ENCODE measurements at places on chromosomes 3 and 15.

- no peak for DNase-seq
Observed at GRCh38 chr3:164730815-164731360, 347.4 kb downstream of the SI start.

GRCh38 chr15:73567020-73567419 lies 66.2 kb downstream of the NPTN start:
- DNase-seq = no peak

- no peak for DNase-seq
Observed at GRCh38 chr3:137304313-137305056, 346.7 kb downstream of the IL20RB start.

DNA sequence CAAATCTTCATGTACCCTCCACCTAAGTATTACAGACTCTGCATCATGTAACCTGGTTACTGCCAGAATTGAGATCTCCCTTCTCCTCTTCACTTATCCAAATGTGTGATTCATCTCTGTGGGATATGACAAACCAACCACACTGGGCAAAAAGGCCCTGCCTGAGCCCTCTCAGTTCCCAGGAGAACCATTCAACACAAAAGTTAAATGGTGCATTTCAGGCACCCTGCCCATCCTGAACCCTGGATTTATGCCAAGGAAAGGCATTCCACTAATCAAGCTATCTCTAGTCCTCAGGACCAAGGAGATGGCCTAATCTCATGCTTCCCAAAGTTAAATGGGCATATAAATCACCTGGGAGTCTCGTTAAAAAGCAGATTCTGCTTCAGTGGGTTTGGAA lies 108.5 kb downstream of the TNIK start:
- no peak for DNase-seq

DNA sequence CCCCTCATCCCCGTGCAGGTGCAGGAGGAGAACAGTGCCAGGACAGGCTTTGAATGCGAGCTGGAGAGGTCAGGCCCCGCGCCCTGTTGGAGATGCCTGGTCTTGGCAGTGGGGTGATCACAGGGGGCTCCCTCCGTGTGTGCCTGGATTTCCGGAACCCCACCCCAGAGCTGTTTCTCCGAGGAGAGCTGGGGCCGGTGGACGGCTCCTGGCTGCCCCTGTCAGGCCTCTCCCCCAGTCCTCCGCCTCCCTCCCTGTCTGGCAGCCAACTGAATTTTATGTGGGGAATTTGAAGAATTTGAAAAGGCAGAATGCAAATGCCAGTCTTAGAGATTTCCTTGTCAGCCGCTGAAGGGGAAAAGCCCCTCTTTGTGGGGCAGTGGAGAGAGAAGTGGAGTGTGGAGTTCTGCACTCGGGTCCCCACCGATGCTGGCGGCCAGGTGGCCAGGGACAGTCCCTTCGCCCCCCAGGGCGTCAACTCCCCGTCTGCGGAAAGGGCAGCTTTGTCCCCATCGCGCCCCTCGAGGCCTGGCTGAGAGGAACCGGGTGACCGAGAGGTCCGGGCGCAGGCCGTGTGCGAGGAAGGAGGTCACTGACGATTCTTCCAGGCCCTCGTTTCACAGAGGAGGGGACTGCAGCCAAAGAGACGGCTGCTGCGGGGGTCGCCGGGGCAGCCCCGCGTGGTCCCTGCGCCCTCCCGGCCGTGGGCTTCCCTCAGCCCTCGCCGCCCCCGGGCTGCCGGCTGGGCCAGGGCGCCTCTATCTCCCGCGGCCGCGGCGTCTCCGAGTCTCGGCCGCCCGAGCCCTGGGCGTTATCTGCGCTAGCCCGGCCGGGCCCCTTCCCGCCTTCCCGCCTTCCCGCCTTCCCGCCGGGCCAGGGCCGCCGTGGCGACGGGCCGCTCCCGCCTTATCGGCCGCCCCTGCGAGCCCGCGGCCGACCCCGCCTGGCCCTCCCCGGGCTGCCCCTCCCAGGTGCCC lies 56.0 kb upstream of the LCTL start:
- no peak for DNase-seq

GRCh38 chr15:41804361-41804760 lies 23.5 kb upstream of the JMJD7 start:
- DNase-seq = no peak

DNA sequence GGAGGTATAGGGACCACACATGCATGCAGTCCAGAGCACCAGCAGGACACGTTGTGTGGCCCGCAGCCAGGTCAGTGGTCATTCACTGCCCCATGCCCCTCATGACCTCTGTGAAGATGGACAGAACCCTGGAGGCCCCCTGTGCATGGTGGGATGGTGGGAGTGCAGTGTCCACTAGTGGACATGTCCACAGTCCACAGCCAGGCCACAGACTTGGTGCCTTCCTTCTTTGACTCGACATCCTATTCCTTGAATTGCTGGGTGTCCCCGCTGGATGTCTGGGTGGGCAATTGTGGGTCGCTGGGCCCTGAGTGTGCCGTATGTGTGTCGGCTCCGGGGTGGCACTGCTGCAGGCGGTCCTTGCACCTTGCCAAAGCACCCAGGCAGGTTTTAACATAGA lies 35.7 kb downstream of the KLF15 start:
- DNase-seq = no peak

- DNase-seq = no peak
Observed at GRCh38 chr3:38137615-38138348, 679 bp upstream of the MYD88 start.

- no peak for DNase-seq
Observed at GRCh38 chr3:38121451-38121831, 15.5 kb downstream of the ACAA1 start.

GRCh38 chr3:71005702-71006321 lies 577.7 kb downstream of the FOXP1 start:
- no peak for DNase-seq

DNA sequence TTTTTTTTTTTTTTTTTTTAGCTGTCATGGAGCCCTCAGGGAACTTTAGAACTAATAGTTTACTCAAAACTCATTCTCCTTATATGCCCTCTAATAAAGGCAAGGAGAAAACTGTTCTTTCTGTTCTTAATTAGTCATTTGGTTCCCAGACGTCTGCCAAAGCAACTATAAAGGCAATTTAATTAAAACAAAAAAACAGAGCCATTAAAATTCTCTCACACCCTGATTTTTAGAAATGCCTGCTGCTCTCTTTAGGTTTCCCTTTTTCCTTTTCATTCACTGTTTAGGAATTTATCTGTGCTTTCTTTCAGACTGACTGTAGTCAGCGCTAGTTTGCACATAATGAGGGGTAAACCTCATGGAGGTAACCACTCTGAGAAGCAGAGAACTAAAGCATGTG lies 463.6 kb upstream of the THRB start:
- DNase-seq = no peak

DNA sequence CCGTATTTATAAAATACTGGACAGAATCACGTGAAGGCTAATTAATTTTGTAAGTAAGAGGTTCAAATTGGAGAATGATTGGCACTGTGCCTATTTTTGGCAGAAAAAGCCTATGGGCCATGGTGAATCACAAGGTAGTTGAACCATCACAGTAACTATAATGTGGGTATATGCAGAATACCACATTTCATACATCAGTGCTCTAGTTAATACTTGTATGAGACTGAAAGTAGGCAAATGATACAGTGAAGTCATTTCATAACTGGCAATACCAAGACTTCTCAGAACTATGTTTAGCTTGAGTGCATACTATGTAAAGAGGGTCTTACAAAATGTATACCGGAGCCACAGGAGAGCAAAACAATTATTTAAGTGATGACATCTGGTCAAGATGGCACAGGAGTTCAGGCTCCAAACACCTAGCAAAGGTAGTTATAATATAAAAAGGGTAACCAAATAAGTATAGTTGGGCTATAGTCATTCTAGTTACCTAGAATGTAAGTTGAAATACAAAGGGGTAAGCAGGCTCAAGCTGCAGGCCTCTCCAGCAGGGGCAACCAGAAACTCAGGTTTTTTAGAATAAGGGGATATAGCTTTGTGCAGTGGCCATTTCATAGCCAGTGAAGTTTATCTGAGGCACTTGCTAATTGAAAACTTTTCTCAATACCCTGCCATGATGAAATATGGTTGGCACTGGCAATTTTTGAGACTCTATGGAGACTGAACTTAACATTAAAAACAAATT lies 19.1 kb downstream of the GPR160 start:
- DNase-seq = no peak

GRCh38 chr15:69119683-69120395 lies 40.6 kb upstream of the GLCE start:
- DNase-seq = no peak

DNA sequence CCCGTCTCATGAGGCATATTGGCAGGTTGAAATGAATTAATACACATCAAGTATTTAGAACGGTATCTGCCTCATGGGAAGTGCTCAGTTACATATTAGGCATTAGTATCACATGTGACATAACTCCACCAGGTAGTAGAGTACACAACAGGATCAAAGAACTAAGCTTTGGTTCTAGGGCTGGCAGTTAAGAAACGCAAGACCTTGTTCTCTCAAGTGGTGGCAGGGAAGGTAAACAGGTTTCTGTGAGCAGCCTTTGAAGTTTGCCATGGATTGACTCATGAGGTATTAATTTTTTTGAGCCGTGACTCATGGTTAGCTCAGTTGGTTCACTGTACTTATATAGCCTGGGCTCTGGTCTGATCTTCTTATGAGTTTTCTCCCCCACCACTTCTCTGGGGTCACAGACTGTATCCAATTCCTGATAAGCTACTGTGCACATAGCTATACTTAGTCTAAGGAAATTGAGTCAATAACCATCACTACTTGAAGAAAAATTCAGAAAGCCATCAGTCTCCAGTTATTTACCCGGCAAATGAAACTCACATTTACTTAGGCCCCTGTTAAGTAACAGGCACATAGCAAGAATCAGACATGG lies 155.6 kb upstream of the STT3B start:
- no peak for DNase-seq

GRCh38 chr3:176909044-176909443 lies 288.2 kb downstream of the TBL1XR1 start:
- no peak for DNase-seq

DNA sequence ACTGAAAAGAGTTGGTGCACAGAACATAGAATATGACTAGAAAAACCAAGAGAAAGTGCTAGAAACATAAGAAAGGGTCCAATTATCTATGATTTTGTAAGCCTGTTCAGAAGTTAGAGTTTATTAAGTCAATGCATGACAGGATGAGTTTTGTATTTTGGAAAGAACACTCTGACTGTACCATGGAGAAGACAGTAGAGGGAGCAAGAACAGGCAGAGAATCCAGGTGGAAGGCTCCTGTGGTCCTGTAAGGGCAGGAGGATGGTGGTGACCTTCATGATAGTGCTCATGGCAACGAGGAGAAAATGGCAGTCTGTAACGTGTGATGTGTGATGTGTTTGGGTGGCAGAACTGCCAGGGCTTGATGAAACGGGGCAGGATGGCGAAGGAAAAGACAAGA lies 249.1 kb downstream of the CTNNB1 start:
- no peak for DNase-seq

DNA sequence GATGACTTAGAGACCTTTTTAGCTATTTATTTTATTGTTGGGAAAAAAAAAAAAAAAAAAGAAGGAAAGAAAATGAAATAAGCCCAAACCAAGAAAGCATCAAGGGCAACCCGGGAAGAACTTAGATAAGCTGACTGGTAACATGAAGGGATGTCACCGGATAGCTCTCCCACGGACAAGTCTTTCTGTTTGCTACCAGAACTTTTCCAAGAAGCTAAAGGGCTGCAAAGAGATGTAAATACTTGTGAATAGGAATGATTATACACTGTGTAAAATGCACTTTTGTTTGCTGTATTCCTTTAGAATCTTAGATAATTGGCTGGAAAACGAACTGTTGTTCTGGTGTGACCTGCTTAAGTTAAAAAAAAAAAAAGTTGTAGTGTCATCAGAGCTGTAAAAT lies 2.8 kb downstream of the FOXB1 start:
- no peak for DNase-seq

GRCh38 chr15:65365229-65365628 lies 12.6 kb downstream of the IGDCC3 start:
- DNase-seq = no peak

GRCh38 chr3:144127014-144127413 lies 155.4 kb downstream of the DIPK2A start:
- no peak for DNase-seq

DNA sequence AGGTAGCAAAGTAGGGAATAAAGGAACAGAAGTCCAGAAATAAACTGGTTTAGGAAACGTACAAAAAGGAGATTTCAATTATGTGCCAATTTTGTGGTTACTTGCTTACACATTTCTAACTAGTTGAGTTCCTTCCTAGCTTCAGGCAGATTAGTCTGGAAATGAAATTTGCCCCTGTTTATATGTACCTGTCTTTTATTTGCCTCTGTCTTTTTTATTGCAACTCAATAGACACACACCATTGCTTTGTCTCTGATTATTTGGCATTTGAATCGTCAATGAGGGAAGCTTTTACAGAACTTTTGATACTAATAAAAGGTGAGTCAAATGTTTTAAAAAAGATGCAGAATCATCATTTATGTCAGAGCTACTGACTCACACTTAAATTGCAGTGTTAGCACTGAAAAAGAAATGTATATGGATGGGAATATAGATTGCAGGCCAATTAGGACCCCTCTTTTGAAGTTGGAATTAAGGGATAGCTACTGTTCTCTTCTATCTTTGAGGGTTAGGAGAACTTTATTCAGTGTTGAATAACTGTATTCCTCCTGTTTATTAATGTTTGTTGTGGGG lies 60.5 kb downstream of the TRAK1 start:
- no peak for DNase-seq

- no peak for DNase-seq
Observed at GRCh38 chr3:25481386-25481785, 53.3 kb downstream of the RARB start.

GRCh38 chr3:128076483-128077201 lies 24.4 kb downstream of the SEC61A1 start:
- DNase-seq = no peak

- no peak for DNase-seq
Observed at GRCh38 chr3:178419071-178419470, 117.2 kb upstream of the KCNMB2 start.

DNA sequence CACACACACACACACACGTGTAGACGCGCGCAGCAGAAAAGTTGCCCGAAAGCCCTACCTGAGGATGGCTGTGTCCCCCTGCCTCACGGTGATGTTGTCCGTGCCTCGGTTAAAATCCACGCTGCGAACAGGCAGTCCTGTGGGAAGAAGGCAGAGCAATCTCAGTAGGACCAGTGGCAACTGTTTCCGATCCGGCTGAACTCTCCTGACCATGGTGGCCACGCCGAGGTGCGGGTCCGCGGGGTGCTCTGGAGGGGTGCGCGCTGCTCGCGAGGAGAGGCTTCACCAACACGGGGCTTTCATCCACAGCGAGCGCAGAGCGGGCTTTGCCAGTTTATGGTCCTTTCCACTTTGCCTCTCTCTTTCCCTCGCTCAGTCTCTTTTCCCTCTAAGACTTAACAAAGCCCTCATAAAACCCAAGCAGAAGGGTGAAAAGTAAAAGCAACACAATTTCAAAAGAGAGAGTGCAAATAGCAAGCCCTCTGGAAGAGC lies 422 bp downstream of the LSAMP start:
- no peak for DNase-seq

DNA sequence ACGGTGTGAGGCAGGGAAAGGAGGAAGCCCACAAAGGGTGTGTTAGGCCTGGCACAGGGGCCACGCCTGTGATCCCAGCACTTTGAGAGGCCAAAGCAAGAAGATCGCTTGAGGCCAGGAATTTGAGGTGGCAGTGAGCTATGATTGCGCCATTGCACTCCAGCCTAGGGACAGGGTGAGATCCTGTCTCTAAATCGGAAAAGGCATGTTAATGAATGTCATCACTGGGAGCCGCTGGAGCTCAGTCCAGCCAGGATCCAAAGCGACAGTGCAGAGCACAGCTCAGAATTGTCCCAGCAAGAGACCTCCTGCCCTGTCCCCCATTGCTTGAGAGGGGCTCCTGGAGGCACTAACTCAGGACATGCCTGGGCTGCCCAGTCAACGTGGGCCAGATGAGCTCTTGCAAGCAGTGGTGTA lies 15.0 kb upstream of the FBLN2 start:
- DNase-seq = no peak
